ENCODE measurements at places on chromosomes 13 and 19.

DNA sequence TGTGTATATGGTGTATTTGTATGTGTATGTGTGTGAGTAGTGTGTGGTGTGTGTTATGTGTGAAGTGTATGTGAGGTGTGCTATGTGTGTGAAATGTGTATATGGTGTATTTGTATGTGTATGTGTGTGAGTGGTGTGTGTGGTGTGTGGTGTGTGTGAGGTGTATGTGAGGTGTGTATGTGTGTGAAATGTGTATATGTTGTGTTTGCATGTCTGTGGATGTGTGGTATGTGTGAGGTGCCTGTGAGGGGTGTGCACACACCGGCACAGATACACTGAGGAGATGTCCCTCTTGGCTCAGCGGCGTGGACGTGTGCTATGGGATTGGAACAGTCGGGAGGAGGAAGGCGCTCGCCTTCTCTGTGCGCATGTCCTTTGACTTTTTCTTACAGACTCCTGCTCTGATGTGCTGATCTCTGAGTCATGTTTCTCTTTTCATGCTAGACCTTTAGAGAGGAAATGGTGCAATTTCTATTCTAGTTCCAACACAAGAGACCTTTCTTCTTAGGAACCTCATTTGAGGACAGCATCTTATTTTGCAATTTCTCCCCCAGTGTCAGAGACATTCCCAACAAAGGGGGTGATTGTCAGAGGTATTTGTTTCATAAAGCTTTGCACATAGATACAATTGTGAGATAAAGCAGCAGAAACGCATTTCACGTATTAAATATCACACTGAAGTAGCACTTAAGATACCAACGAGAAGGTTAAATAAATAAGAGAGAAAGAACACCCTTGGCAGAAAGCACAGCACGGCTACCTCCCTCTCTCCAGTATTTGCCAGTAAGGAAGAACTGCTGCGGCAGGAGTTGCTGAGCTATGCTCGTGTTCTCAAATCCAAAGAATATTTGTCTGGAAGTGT is 11.3 kb upstream of the TNFRSF19 start:
- DNase-seq = peak; percentile 88

- no peak for DNase-seq
These were observed 127.0 kb upstream of the IPO5 start for GRCh38 chr13:97826421-97827012.

- no peak for DNase-seq
These were observed 51.8 kb upstream of the ZNF681 start for GRCh38 chr19:23810496-23810895.

GRCh38 chr19:18789883-18790565 is 1.1 kb downstream of the COMP start:
- peak; percentile 96 for DNase-seq

GRCh38 chr19:12756150-12756883 is 4.7 kb downstream of the BEST2 start:
- DNase-seq = peak; percentile 62

- no peak for DNase-seq
These were observed 1458.0 kb downstream of the OLFM4 start for GRCh38 chr13:54486421-54487166.
